NCI-H774 (cell line): ENCODE measurements at places on chromosomes 11 and 22.

DNA sequence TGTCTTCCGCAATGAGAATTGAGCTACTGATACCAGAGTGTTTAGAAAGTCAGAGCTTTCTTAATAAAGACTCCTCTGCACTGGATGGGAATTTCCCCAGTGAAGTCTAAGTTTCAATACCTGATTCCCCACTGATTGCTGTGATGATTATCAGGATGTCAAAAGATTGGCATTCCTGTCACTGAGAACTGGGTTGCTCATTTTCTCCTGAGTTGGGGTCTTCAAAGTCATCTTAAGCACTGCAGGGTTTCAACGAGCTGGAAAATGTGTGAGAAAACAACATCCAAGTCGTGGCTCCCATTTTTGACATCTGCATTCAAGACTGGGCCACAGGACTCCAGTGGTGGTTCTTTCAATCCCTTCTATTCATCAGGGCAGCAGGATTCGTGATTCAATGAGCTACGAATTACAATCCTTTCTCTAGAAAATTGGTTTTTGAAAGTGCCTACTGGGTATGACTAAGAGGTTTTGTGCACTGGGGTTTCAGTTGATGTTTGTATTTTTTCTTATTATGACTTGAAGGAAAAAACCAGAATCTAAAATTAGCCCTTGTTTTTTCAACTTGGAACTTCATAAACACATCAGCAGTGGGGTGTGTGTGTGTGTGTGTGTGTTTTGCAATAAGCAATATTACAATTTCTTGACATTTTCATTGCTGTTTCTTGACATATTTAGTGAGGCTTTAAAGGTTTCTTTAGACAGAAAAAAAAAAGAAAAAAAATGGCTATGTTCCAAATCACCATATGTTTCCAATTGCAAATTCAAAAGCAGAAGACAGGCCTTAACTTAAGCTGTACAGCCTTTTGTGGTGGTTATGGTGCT is 233.0 kb downstream of the FAM76B start:
- DNase-seq = no peak

DNA sequence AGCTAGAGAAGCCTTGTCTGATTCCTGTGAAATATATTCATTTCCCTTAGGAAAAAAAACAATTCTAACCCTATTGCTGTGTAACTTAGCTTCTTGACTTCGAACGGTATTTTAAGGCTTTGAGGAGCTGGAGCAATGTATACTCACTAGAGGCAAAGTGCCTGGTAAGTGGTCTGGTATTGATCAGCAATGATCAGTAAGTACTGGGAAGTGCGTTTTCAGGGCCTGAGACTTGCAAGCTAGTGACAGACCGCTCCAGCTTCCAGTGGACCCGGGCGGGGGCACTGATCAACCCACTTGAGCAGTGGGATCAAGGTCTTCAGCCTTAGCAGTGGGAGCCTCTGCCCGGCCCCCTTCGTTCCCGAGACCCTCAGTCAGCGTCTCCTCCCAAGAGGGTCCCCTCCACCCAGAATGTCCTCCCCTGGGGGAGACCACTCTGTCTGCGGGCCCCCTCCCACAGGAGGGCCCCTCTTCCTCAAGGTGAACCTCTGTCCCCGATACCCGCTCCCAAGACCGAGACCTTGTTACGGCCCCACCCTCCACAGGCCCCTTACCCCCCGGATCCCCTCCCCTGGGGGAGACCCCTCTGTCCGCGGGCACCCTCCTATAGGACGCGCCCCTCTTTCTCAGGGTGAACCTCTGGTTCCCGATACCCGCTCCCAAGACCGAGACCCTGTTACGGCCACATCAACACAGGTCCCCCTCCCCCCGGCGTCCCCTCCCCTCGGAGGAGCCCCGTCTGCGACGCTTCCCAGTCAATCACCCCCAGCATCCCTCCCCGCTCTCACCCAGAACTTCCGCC is 452 bp upstream of the ATXN10 start:
- DNase-seq = no peak

GRCh38 chr11:106442032-106442431 is 364.6 kb downstream of the AASDHPPT start:
- DNase-seq = no peak

DNA sequence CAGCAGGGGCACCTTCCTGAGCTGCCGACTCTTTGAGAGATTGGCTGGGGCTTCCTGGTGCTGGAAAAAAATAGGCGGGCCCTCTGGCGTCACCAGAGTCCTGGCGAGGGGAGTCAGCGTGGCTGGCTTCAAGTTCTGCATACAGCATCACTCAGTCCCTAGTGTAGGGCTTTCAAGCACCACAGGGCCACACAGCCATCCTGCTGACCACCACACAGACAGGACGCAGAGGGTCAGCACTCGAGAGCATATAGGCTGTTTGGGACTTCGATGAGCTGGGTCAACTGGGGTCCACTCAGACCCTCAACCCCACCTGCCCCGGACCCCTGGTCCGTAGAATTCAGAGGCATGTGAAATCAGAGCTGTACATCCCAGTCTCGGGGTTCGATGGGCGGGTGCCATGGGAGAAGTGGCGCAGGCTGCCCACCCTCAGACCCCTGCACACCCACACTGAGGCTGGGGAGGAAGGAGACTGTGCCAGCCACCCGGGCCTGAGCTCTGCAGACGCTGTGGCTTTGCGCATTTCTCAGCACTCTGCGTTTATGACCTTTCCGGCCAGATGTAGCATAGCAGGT is 1131.9 kb downstream of the BRD1 start:
- no peak for DNase-seq

- no peak for DNase-seq
Observed at GRCh38 chr11:60150279-60150678, 32.6 kb downstream of the MS4A6A start.
